ENCODE measurements at places on chromosomes 12 and 14. TPM values are rescaled to one million over a fixed set of nuclear protein-coding genes. Genes with fewer than 3 reads are reported as not detected.

The GARIN6 gene
- not detected for total RNA-seq

The SLC39A2 gene
- 0.36 TPM for total RNA-seq

The FOXN4 gene
- total RNA-seq = not detected

The THTPA gene
- total RNA-seq = 14.5 TPM

The PCED1B gene
- total RNA-seq = 55.5 TPM

The DBX2 gene
- total RNA-seq = not detected

The TMPRSS12 gene
- not detected for total RNA-seq

The DNAJC22 gene
- total RNA-seq = 0.16 TPM

The TMEM119 gene
- 0.12 TPM for total RNA-seq

The ADGRD1 gene
- total RNA-seq = 0.59 TPM

The DUSP16 gene
- 49.3 TPM for total RNA-seq

The TMBIM6 gene
- total RNA-seq = 382 TPM

The GDF11 gene
- 14.2 TPM for total RNA-seq

The RAD51B gene
- total RNA-seq = 26.1 TPM

The TPH2 gene
- not detected for total RNA-seq

The IGF1 gene
- total RNA-seq = 0.83 TPM

The NXPH4 gene
- 0.49 TPM for total RNA-seq

The HNF1A gene
- total RNA-seq = not detected

The ADCY4 gene
- 1.5 TPM for total RNA-seq

The RNFT2 gene
- 11.8 TPM for total RNA-seq

The BCL2L2 gene
- total RNA-seq = 4.1 TPM

The SLC17A8 gene
- total RNA-seq = not detected

The MGAT4C gene
- not detected for total RNA-seq

The DDX47 gene
- total RNA-seq = 120 TPM

The PRH1 gene
- total RNA-seq = 18.4 TPM

The WNK1 gene
- 164 TPM for total RNA-seq

The PDE3A gene
- total RNA-seq = not detected

The ETNK1 gene
- total RNA-seq = 111 TPM

The VPS33A gene
- 25.6 TPM for total RNA-seq

The GPR84 gene
- total RNA-seq = 2.3 TPM

The KRT78 gene
- not detected for total RNA-seq

The EML5 gene
- 1.7 TPM for total RNA-seq

The LIN7A gene
- total RNA-seq = 2.1 TPM

The B4GALNT1 gene
- total RNA-seq = 4.4 TPM

The PZP gene
- total RNA-seq = not detected

The SDR9C7 gene
- not detected for total RNA-seq

The IKBIP gene
- total RNA-seq = 36.5 TPM

The C3AR1 gene
- 0.60 TPM for total RNA-seq

The PLA2G1B gene
- total RNA-seq = not detected

All from activated T-helper 1 cell treated with anti-CD3 and anti-CD28 coated beads, Interleukin-12 subunit alpha, Interleukin-12 subunit beta, Interleukin-2, Interleukin-4 antibody, amounts not matched to agents 30 ng/mL and 10 ng/mL and 1 ng/mL, durations not matched to agents 14 hours and 24 hours and 36 hours (primary cell).